ENCODE measurements at places on chromosomes 5 and 9. TPM values are rescaled to one million over a fixed set of nuclear protein-coding genes. Genes with fewer than 3 reads are reported as not detected.

Gene HDHD3
- total RNA-seq: 15.6 TPM

GRCh38 chr9:35993976-35994720, 36.2 kb upstream of the OR2S2 start:
- no peak for DNase-seq

DNA sequence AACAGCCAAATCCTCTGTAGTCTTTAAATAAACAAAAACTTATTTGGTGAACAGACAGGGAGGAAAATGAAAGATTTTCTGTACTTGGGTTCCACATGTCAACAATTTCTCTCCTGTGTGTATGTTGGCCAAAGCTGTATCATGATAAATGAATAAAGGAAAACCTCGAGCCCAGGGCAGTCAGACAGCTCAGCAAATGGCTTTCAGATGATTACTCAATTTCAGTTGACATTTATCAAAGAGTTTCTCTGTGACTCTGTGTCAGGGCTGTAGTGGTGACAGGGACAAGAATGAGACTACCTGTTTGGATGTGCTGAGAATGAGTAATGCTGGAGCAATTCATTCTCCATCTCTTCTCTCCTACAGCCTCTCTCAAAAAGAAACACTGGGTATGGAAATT, 45.7 kb upstream of the PTGS1 start:
- peak; percentile 58 for DNase-seq

Gene FAM78A
- total RNA-seq: 0.59 TPM

Gene PHF24
- not detected for total RNA-seq

DNA sequence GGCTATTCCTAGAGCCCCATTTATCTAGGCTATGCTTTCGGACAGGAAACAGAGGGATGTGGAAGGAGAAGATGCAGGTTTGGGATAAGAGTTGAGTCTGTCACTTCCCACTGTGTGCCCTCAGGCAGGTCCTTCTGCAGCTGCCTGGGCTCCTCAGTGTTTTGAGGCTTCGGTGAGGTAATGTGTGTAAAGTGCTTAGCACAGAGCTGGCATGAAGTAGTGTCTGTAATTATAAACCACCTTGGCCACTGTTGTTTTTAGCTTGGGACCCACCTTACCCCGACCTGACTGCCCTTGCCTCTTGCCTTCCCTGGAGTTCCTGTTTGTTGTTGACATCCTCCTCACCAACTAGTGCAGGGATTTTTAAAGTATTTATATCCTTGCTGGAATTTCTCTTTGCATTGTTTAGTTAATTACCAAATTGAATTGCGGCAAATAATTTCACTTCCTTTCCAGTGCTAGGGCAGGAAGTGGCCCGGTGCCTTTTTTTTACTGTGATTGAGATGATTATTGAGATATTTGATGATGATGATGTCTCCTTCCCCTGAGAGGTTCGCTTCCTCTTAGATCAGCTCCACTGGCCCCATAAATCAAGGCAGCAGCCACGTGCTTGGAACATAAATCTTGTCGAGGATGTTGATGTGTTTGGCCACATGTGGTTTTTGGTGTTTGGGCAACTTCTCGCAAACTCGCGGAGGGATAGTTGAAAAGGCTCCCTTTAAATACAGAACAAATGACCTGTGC, 38.3 kb upstream of the DAB2IP start:
- no peak for DNase-seq

DNA sequence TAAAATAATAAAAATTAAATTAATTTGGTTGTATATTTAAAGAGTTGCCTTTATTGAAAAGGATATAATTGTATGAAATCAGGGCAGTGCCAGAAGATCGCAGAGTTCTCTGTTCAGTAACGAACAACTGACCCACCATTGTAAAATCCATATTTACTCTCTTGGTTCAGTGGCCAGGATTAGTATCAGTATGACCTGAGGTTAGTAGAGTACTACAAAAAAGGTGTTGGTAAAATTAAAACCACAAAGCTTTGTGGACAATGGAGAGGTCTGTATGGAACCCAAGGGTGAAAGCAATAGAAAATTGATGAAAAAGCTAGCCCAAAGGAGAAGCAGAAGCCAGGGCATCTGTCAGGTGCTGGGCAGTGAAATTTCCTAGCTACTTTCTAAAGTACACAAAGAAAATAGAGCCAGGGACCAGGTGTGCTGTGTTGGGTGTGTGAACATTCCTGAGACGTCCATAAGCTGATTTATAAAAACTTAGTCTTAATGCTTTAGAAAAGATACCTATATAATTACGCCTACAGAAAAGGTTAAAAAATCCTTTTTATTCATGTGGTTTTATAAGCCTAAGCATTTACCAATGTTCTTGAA, 159.5 kb downstream of the AOPEP start:
- DNase-seq: no peak

- DNase-seq: no peak
These were observed 5.9 kb upstream of the FAT2 start for GRCh38 chr5:151596828-151597539.

DNA sequence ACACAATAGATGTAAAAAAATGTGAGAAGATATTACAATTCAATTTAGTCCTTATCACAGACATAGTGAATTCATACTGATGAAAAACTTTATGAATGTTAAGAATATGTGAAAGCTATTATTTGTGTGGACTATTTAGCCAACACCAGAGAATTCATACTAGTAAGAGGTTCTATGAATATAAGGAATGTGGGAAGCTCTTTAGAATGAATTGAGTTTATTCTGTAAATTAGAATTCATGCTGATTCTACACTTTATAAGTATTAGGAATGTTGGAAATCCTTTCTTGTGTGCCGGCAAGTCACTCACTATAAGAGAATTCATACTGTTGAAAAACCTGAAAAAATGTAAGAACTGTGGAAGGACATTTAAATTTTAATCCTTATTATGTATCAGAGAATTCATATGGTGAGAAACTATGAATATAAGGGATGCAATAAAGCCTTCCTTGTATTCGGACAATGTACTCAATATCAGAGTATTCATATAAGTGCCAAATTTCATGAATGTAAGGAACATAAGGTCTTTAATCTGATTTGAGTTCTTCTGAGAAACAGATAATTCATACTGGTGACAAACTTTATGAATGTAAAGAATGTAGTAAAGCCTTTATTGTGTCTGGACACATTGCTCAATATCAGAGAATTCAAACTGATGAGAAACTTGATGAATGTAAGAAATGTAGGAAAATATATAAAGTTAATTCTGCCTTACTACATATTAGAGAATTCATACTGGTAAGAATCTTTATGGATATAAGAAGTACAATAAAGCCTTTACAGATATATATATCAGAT, 21.6 kb upstream of the PCDHA1 start:
- DNase-seq: no peak

DNA sequence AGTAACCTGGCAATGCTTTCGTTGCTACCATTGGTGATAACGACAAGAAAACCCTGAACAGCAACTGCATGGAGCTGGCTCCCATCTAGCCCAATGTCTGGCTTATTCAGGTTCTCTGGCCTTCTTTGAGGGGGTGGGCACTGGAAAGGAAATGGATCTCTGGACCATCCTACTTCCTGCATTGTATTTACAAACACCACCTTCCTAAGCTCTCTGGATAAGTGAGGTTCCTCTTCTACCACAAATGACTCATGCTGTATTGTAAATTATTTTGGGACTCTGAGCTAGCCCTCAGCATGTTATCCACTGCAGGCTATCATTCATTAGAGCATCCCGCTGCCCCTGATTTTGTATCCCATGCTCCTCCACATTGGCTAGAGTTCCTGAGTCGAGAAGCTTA, 136.9 kb upstream of the KLF9 start:
- DNase-seq: no peak

- no peak for DNase-seq
These were observed 18.8 kb downstream of the C5orf52 start for GRCh38 chr5:157689942-157690689.

Gene AGXT2
- not detected for total RNA-seq

Gene CMYA5
- 2.1 TPM for total RNA-seq

DNA sequence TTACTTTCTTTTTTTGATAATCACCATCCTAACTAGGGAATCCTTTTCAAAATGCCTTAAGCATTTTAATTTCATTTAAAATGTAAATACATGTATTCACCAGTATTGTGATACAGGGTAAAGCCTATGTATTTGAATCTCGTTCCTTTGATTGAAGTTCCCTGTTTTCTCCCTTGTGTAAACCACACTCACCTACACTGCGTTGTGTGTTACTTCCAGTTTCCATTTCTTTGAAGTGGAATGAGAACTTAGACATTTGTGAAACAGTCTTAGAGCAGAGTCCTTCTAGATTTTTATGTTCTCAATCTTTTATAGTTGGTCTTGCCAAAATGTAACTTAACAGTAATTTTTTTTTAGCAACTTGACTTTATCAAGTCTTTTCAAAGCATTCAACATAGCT, 101.4 kb downstream of the ZNF462 start:
- no peak for DNase-seq

Gene C5orf63
- 2.2 TPM for total RNA-seq

All from osteoblast (primary cell).